Type B pancreatic cell (in vitro differentiated cells): ENCODE measurements at places on chromosomes 6 and 20.
A peak's percentile ranks its signal among the peaks of the same experiment; 100 is the strongest.

DNA sequence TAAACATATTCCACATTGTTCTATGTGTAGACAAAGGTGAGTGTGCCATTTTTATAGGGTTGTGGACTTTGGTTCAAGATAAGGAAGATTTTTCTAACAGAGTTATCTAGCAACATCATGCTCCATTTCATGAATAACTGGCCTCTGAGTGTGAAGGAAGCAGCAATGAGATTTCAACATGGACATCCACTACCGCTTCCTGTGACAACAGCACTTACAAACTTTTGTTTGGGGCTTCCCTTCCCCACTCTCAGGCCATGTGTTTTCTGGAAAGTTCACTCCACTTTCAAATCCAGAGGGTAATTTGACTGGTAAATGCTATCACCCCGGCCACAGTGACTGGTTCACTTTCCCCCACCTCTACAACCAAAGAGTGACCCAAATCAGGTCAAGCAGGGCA lies 38.1 kb upstream of the PROKR2 start:
- DNase-seq, result no peak

DNA sequence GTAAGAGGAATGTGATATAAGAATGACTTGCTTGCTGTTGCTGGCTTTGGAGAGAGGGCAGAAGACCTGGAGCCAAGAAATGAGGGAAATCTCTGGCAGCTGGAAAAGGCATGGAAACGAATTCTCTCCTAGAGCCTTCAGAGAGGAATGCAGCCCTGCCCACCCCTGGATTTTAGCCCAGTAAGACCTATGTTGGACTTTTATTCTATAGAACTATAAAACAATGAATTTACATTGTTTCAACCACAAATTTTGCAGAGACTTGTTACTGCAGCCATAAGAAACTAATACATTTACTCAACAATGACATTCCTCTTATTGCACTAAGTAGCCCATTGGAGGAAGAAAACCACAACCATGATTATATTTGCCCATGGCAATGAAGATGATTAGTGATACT lies 39.5 kb upstream of the PREP start:
- no peak for DNase-seq

GRCh38 chr6:17032988-17033634 lies 68.7 kb upstream of the STMND1 start:
- no peak for DNase-seq

- DNase-seq, result no peak
These were observed 129.2 kb downstream of the PDSS2 start for GRCh38 chr6:107330168-107330567.

GRCh38 chr6:146135167-146135566 lies 106.3 kb downstream of the GRM1 start:
- DNase-seq, result no peak

DNA sequence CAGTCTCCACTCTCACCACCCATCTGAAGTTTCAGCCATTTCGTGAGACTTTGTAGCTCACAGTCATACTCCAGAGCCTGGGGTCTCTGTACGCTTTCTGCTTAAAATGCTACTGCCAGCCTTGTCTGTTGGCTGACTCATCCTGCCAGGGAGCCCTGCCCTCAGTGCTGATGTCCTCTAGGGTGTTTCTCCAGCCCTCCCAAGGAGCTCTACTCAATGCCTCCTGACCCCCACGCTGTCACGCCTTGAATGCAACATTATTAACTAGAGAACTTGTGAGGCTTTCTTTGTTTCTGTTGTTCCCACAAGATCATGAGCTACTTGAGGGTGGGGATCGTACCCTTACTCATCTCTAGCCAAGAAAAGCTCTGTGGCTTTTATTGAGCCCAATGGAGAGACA lies 20.1 kb downstream of the KIF16B start:
- DNase-seq, result no peak

DNA sequence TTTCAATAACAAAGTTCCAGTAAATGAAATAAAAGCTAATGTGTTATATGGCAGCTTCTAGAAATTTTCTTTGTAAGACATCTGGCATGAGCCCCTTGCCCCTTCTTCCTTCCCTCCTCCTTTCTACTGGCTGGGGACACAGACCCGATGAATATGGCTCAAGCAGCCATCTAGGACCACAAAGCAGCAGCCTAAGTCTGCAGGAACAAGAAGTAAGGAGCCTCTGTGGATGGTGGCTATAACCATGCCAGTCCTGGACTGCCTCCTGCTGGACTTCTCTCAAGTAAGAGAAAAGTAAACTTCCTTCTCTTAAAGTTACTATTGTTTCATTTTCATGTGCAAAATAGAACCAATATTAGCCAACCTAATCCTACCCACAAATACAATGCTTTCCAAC lies 114.9 kb upstream of the DST start:
- no peak for DNase-seq

DNA sequence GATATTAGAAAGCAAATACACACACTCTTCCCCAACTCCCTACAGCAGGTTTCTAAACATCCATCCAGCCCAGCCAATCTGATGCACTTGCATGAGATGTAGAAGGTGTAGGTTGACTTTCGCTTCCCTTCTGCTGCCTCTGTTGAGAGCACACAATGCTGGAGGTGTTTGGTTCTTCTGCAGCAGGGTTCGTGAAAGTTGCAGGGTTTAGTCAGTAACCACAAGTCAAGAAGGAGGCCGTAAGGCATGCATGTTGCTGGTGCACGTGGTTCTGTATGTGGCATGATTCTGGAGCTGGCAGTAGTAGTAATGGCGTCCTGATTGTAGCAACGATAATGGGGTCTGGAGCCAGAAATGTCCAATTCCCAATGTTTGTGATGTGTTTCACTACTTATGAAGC lies 53.0 kb downstream of the DEK start:
- no peak for DNase-seq

DNA sequence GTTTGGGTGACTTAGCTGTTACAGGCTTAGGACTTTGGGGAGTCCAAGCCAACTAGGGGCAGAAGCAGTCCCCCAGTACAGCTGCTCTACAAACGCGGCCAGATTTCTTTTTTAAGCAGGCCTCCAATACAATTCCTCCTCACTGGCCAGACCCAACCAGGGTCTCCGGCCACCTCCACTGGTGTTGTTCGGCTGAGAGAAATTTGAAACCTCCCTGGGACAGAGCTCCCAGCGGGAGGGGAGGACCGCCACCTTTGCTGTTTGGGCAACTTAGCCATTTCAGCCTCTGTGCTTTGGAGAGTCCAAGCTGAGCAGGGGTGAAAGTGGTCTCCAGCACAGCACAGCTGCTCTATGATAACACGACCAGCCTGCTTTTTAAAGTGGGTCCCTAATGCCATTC lies 59.4 kb upstream of the KHDRBS2 start:
- no peak for DNase-seq

DNA sequence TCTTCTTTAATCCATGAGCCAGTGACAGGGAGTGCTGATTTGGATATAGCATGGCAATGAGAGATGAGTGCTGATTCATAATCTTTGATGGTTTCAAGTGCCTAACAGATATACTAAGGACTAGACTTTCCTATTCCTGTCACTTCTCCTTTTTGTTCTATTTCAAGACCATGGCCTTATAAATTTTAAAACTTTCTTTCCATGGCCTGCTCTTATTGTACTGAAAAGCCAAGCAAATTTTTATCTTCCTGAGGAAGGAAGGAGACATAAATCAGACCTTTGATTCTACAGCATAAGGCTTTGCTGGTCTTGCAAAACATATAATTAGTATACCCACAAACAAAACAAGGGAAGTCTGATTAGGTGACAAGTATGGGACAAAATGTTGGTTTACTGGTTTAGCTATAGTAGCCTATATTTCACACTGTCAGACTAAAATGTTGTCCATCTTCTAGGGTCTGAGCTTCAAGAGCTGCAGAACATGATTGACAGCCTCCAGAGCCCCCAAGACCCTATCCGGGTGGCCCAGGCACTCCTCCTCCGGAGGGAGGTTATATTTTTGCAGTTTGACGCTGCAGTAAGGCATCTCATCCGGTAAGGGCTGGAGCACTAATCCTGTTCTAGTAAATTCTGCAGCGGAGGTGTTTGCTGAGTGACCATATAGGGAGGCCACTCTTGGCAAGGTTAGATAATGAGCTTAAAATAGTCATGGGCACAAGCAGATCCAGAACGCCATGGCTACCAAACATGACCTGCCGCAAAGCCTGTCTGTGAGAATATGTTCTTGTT lies 82.3 kb downstream of the CD164 start:
- DNase-seq, result no peak

DNA sequence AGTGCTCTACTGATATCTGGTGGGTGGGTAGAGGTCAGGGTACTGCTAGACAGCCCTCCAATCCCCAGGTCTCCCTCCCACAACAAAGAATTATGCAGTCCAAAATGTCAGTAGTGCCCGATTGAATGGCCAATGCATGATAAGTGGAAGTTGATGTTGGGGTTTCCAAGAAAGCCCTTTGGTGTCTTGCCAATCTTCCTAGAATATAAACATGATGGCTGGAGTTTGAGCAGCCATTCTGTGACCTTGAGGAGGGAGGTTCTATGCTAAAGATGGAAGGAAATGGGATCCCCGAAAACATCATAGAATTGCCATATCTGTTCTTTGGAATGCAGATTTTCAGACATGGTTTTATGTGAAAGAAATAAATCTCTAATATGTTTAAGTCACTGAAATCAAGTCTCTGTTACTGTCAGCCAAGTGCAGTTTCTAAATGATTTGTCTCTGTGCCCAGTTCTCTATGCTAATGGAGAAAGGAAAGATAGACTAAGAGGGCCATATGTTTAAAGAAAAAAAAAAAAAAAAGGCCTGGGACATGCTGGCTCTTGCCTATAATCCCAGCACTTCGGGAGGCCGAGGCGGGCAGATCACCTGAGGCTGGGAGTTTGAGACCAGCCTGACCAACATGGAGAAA lies 32.8 kb upstream of the PTPN1 start:
- no peak for DNase-seq

GRCh38 chr20:22842793-22843192 lies 192.3 kb upstream of the SSTR4 start:
- no peak for DNase-seq

GRCh38 chr20:4997222-4997621 lies 4.1 kb downstream of the SLC23A2 start:
- DNase-seq, result no peak

DNA sequence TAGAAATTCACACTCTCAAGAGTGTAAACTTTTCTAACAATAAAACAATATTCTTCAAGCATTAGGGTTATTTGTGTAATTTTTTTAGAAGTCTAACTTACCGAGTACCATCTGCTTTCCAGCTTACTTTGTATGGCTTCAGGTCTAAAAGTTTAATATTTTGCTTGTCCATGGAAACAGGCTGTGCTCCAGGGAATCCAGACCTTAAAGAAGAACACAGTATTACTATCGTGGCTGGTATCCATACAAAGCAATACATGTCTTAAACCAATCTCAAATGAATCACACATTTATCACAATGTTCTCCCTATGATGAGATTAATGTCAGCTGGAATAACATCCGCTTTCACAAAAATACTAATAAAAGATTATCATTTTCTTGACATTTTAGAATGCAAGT lies 73.0 kb downstream of the RNGTT start:
- DNase-seq, result no peak

- no peak for DNase-seq
These were observed 167.9 kb upstream of the SYNCRIP start for GRCh38 chr6:85810558-85810957.

- DNase-seq, result no peak
These were observed 117.4 kb downstream of the VEGFA start for GRCh38 chr6:43887340-43887858.

DNA sequence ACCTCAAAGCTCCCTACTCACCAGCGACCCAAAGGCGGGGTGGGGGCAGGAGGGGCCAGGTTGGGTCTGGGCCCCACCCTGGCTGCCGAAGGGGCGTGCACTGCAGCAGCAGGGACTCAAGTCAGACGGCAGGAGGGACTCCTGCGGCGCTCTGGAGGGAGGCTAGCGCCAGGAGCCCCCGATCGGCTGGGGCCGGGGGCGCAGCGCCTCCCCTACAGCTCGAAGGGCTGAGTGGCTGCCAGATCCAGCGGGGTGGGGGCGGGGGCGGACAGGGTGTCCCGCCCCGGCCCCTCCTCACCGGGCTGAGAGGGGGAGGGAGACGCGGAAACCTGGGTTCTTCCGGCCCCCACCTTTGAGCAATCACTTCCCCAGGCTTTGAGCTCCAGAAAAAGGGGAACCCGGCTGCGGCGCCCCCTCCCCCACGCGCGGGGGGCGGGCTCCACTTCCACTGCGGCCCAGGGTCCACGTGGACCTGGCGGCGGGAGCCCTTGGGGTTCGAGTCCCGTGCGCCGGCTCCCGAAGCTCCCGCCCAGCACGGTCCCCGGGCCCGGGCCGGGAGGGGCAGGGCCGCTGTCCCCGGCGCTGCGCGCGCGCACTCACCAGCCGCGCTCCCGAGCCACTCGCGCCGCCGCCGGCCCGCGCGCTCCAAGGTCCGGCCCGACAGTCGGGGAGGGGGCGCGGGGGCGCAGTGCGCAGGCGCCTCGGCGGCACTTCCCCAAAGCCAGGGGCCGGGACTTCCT lies at the start of gene RGS19:
RGS19 (minus strand) TSS at position 246 of the 740 bp plus-strand sequence. CDS start 2,632 bp downstream, outside the sequence.
- DNase-seq, result peak; percentile 83

- DNase-seq, result no peak
These were observed 5.2 kb downstream of the ZNFX1 start for GRCh38 chr20:49272654-49273053.

GRCh38 chr6:1589208-1589607 lies 20.5 kb upstream of the FOXC1 start:
- DNase-seq, result peak; percentile 18

DNA sequence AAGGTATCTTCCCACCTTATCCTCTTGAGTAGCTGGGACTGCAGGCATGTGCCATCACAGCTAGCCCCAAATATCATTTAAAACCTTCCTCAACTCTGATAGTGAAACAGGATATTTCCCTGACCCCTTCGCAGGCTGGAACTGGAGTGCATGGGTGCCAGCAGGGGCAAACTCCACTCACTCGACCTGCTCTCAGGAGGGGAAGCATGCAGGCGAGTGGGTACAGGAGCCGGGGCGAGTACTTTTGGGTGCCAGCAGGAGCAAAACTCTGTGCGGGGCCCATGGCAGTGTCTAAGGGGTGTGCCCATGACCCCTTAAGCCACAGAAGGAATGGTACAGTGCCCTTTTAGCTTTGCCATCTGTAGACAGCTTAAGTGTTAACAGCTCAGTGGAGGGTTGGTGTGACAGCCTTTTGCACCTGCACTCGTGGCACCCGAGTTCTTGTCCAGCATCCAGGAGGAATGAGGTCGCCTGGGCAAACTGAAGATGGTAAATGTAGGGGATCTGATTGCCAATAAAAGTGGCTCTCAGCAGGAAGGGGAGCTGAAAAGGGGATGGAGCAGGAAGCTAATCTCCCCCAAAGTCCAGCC lies 155.1 kb downstream of the CDK19 start:
- DNase-seq, result no peak
